Type B pancreatic cell (in vitro differentiated cells): ENCODE measurements at places on chromosomes 4 and X. TPM values are rescaled to one million over a fixed set of nuclear protein-coding genes. Genes with fewer than 3 reads are reported as not detected.

USP17L29 gene
- total RNA-seq: not detected in 2 replicates

DNA sequence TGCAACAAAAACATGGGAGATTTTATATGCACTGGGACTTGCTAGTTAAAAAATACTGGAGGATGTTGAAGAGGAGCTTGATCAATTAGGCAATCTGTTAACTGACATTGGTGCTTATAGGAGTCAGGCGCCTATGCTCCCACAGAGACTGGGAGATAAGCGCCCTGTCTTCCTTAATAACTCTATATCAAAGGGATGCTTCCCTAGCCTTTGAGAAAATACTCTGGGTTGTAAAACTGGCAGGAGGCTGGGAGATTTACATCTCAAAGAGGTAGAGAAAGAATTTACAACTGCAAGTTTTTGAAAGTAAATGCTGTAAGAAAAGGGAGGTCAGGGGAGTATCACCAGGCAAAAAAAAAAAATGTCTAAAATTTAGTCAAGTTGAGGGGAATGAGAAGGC, 325.4 kb downstream of the PCDH10 start:
- H3K27ac ChIP-seq: no peak overlapping the region
- DNase-seq: no peak
- H3K4me3 ChIP-seq: no peak overlapping the region
- no peaks in the 10 kb centered on the region for H3K4me1 ChIP-seq
- no peaks in the 10 kb centered on the region for H3K36me3 ChIP-seq
- no peaks in the 10 kb centered on the region for H3K27me3 ChIP-seq

DNA sequence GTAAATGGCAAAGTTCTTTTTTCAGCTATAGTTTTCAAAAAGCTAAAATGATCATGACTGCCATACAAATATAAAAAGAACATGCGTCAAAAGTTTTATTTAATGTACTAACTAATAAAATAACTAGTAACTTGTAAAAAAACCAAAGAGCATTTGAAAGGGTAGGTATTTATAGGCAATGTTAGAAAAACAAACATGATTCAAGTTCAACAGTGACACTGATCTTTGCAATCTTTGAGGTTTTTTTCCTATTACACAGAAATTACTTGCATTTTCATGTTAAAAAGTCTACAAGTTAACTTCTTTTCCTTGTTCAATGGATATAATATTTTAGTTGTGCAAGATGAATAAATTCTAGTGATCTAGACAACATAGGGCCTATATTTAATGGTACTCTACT, 72.3 kb upstream of the GRID2 start:
- H3K27ac ChIP-seq: no peak overlapping the region
- no peak overlapping the region for H3K4me3 ChIP-seq
- H3K36me3 ChIP-seq: no peaks in the 10 kb centered on the region
- no peaks in the 10 kb centered on the region for H3K4me1 ChIP-seq
- DNase-seq: no peak

DNA sequence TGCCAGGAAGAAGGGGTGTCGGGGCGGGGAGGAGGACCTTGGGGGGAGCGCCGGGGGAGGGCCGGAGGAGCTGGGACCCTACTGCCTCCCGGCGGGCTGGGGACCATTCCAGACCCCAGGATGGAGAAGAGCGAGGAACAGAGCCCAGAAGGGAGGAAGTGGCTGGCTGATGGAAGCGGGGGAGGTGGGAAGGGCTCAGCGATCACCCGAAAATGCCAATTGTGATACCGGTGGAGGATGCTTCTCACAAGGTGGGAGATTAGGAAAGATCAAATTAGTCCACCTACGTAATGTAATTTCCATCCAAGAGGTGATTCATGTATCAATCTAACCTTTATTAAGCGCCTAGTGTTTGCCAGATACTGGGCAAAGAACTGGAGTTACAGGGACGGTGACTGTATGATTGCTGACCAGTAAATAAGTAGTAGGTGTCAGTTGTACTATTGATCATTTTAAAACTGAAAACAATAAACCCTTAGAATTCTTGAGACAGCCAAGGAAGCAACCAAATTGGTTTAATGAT, 452 bp upstream of the RAI2 start:
- peaks cover 79% of the 10 kb centered on the region for H3K27me3 ChIP-seq
- H3K4me3 ChIP-seq: peak overlapping the region; percentile 80
- H3K36me3 ChIP-seq: no peaks in the 10 kb centered on the region
- no peak overlapping the region for H3K27ac ChIP-seq
- no peak for DNase-seq

GRCh38 chr4:48058617-48059530, 42.3 kb downstream of the NIPAL1 start:
- H3K36me3 ChIP-seq: peaks cover 5% of the 10 kb centered on the region
- peak overlapping the region; percentile 84 for H3K27ac ChIP-seq
- H3K27me3 ChIP-seq: no peaks in the 10 kb centered on the region

DNA sequence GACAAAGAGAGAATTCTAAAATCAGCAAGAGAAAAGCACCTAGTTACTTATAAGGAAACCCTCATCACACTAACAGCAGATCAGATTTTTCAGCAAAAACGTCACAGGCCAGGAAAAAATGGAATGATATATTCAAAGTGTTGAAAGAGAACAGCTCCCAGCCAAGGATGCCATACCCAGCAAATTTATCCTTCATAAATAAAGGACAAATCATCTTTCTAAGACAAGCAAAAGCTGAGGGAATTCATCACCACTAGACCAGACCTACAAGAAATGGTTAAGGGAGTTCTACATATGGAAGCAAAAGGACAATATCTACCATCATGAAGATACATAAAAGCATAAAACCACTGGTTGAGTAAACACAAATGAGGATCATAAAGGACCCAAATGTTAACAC, 53.6 kb downstream of the MANBA start:
- H3K36me3 ChIP-seq: peaks cover 11% of the 10 kb centered on the region
- DNase-seq: no peak
- H3K27me3 ChIP-seq: no peaks in the 10 kb centered on the region
- peaks cover 4% of the 10 kb centered on the region for H3K4me1 ChIP-seq

DNA sequence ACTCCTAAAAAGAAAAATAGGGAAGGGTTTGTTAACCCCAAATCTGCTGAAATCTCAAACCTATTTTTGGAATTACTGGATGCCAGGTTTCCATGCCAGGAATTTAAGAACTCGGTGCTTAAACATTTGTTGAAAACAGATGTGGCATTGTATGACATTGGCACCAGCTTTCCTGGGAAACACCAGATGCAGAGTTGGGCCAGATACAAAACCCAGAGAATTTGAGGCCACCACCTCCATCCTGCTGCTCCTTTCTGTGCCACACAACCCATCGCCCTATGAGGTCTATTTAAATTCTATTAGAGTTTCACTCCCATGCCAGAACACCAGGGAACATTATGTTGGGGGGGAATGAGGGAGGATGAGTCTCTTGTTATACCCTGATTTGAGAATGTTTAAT, 71.7 kb downstream of the ARAP2 start:
- H3K4me1 ChIP-seq: peaks cover 5% of the 10 kb centered on the region
- H3K4me3 ChIP-seq: no peak overlapping the region
- H3K27me3 ChIP-seq: no peaks in the 10 kb centered on the region
- peaks cover 3% of the 10 kb centered on the region for H3K36me3 ChIP-seq
- no peak for DNase-seq

CD38 gene
- total RNA-seq: 0.34 and 0.36 TPM in 2 replicates

DNA sequence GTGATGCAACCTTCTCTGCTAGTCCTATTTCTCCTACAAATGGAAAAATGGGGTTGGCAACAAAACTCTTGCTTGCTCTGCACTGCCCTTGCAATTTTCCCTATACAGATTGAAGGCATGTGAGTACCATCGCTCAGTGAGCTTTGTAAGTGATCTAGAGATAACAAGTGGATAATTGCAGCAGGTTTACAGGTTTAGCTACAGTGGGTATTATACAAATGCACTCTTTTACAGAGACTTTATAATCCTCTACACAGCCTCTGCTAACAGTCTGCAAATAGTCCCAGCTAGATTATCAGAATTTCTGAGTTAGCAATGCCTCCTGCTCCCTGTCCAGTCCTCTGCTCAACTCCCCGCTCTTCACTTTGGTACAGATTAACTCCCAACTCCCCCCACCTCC, 11.1 kb downstream of the LEF1 start:
- no peak for DNase-seq
- H3K4me1 ChIP-seq: peaks cover 23% of the 10 kb centered on the region
- no peak overlapping the region for H3K27ac ChIP-seq
- peaks cover 38% of the 10 kb centered on the region for H3K27me3 ChIP-seq

ADAMTS3 gene
- total RNA-seq: 1.4 and 10.3 TPM in 2 replicates

DNA sequence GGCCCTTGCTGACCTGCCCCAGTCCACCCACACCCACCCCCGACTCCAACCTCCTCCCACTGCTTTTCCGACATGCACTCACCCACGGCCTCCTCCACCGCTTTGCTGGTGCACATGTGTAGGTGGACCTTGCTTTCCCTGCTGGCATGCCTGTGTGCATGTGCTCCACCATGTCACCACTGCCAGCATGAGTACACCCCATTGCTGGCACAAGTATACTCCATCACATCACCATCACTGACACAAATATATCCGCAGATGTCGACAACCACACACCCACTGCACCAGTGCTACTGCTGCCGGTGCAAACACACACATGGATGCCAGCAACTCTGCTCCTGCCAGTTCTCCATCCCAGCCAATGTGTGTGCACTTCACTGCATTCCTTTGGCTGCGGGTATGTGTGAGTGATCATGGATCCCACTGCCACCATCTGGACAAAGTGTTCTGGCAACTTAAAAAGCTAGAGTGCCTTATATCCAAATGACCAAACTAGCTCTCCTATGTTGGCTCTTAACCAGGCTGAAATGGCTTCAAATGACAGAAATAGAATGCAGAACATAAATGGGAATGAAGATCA, 1072.3 kb downstream of the RAPGEF2 start:
- no peak for DNase-seq
- H3K4me3 ChIP-seq: no peak overlapping the region
- no peaks in the 10 kb centered on the region for H3K27me3 ChIP-seq
- no peaks in the 10 kb centered on the region for H3K4me1 ChIP-seq
- no peaks in the 10 kb centered on the region for H3K36me3 ChIP-seq

DNA sequence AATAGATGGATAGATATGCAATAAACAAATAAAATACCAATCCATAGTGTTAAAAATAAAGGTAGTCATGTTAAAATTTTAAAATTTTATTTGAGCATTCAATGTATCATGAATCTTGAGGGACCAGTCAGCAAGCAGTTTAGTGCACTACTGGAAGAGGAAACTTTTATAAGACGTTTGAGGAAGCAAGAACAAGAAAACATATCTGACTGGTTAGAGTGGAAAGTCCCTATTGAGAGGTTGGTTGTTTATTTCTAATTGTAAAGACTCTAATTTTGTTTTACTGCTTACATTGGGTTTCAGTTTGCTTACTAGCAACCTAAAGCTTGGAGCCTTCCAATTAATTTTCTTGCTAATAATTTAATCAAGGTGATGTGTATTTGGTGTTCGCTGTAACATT, 786.2 kb downstream of the RAB28 start:
- H3K4me1 ChIP-seq: no peaks in the 10 kb centered on the region
- H3K27me3 ChIP-seq: no peaks in the 10 kb centered on the region
- no peak for DNase-seq

ZFYVE28 gene
- 3.6 and 7.0 TPM in 2 replicates for total RNA-seq

DNA sequence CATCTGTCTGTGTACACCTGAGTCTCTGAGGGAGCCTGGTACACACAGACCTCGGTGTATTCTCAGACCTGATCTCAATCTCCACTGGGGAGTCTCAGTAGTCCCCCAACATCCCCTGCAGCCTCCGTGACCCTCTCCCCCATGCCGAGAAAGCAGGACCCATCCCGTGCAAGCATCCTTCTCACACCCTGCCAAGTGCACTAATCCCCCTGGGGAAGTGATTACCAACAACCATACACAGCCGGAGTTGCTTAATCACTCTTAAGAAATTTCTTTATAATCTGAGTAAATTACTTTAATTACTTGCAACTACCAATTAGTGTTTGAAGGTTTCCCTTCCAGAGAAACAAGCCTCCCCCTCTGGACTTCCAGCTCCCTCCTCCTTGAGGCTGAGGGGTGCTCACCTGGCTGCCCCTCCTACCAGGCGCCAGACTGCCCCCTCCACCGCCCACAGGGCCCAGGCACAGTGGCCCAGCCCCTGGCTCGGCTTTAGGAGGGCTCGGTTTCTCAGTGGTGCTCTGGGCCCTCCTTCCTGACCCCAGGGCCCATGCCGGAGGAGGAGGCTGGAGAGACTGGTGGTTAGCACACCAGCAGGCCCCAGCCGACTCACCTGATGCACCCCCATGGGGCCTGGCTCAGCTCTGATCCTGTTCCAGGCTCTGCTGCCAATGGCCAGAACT, 43.8 kb downstream of the PJA1 start:
- H3K4me3 ChIP-seq: no peak overlapping the region
- H3K36me3 ChIP-seq: no peaks in the 10 kb centered on the region
- H3K27me3 ChIP-seq: no peaks in the 10 kb centered on the region
- DNase-seq: no peak
- peaks cover 9% of the 10 kb centered on the region for H3K4me1 ChIP-seq

ASB9 gene
- total RNA-seq: 1.4 and 2.0 TPM in 2 replicates

KANTR gene
- 6.1 and 14.4 TPM in 2 replicates for total RNA-seq

GRCh38 chrX:41655631-41656030, 33.1 kb upstream of the GPR34 start:
- peaks cover 42% of the 10 kb centered on the region for H3K36me3 ChIP-seq
- H3K27me3 ChIP-seq: no peaks in the 10 kb centered on the region
- no peak for DNase-seq
- H3K27ac ChIP-seq: no peak overlapping the region
- no peak overlapping the region for H3K4me3 ChIP-seq

- H3K36me3 ChIP-seq: no peaks in the 10 kb centered on the region
- H3K4me3 ChIP-seq: no peak overlapping the region
- no peak overlapping the region for H3K27ac ChIP-seq
- H3K27me3 ChIP-seq: no peaks in the 10 kb centered on the region
- no peak for DNase-seq
Measured at GRCh38 chr4:15343581-15343980, 84.3 kb upstream of the C1QTNF7 start.
